ENCODE measurements at places on chromosomes 4 and X.

- no peak for DNase-seq
These were observed 69.8 kb upstream of the TMEM33 start for GRCh38 chr4:41865306-41865980.

DNA sequence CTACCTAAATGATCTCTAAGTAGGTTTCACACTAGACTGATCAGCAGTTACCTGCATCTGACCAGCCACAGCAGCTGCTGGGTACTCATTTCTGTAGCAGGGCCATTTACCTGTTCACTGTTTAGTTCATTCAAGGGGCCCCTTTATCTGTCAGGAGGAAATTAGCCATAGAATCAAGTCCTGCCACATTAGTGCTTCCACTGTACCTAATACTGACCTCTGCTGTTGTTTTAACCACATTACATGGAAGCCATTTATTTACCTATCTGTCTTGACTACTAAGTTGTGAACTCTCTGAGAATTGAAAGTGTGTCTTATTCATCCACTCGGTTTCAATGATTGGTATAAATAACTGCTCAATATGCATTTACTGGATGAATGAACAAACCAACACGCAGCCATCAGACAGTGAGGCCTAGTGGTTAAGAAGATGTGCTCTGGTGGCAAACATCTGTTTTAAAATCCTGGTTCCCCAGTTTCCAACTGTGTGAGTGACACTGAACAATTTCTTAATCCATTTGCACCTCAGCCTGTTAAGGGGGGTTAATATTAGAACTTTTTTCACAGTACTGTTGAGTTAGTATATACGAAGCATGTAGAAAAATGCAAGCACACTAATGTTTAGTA is 30.0 kb upstream of the ANXA5 start:
- peak; percentile 67 for DNase-seq

- no peak for DNase-seq
These were observed 501 bp downstream of the ZNF518B start for GRCh38 chr4:10456595-10457254.

- DNase-seq = no peak
These were observed 28.7 kb downstream of the SLC4A4 start for GRCh38 chr4:71367546-71367945.

DNA sequence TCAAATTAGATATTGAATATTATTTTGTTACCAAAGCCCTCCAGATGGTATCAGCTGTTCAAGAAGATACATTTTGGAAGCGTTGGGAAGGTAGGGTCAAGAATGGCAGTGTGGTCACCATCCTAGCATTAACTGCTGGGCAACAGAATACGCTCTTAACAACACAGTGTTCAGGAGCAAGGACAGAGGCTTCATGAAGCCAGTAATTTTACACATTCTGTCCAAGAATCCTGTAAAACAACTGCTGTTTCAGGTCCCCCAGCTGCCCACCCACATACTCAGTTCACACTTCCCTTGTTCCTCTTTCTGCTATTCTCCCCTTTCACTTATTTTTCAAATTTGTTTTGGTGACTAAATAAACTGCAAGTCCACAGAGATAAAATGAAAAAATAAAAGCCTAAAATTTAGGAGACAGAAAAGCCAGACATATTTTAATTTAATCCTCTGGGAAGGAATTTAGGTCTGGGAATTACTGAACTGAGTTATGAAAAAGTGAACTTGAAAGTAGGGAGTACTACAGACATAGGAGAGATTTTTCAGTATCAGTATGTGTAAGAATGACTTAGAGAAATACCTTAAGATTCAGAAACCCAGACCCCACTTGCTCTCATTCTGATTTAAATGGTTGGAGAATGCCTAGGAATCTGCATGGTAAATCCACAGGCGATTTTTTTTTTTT is 406.7 kb downstream of the MAPK10 start:
- no peak for DNase-seq

DNA sequence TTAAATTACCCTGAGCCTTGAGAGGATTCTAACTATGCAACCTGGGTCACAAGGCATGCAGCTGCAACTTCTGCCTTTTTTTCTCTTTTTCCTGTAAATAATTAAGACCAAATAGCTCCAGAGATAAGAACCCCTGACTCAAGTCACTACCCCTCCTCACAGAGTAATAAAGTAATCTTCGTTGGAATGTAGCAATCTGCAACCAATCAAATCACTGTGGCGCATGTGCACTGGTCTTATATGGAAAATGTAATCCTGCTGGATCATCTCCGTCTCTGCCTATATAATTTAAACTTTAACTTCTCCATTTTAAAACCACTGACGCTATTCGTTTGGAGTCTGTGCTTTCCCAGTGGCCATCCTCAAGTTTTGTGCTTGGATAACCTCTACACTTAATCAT is 6.1 kb upstream of the EFHC2 start:
- no peak for DNase-seq

DNA sequence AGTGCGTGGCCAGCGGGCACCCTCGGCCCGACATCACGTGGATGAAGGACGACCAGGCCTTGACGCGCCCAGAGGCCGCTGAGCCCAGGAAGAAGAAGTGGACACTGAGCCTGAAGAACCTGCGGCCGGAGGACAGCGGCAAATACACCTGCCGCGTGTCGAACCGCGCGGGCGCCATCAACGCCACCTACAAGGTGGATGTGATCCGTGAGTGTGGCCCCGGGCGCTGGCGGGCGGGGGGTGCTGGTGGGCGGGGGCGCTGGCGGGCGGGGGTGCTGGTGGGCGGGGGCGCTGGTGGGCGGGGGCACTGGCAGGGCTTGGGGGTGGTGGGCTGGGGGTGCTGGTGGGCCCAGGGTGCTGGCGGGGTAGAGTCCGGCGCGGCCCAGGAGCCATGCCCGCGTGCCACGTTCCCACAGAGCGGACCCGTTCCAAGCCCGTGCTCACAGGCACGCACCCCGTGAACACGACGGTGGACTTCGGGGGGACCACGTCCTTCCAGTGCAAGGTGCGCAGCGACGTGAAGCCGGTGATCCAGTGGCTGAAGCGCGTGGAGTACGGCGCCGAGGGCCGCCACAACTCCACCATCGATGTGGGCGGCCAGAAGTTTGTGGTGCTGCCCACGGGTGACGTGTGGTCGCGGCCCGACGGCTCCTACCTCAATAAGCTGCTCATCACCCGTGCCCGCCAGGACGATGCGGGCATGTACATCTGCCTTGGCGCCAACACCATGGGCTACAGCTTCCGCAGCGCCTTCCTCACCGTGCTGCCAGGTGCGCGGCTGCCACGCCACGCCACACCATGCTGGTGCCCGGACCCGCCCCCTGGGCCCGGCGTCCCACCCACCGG is 12.7 kb downstream of the FGFRL1 start:
- DNase-seq = no peak

- peak; percentile 66 for DNase-seq
These were observed 2.9 kb downstream of the PF4 start for GRCh38 chr4:73978886-73979285.

All from HT1080 (cell line).